NCI-H1105 treated with DMSO at 0.1 percent for 48 hours (cell line): ENCODE measurements at places on chromosomes 11 and 22.

- no peak for DNase-seq
These were observed 2.6 kb upstream of the OR51B6 start for GRCh38 chr11:5348551-5349194.

DNA sequence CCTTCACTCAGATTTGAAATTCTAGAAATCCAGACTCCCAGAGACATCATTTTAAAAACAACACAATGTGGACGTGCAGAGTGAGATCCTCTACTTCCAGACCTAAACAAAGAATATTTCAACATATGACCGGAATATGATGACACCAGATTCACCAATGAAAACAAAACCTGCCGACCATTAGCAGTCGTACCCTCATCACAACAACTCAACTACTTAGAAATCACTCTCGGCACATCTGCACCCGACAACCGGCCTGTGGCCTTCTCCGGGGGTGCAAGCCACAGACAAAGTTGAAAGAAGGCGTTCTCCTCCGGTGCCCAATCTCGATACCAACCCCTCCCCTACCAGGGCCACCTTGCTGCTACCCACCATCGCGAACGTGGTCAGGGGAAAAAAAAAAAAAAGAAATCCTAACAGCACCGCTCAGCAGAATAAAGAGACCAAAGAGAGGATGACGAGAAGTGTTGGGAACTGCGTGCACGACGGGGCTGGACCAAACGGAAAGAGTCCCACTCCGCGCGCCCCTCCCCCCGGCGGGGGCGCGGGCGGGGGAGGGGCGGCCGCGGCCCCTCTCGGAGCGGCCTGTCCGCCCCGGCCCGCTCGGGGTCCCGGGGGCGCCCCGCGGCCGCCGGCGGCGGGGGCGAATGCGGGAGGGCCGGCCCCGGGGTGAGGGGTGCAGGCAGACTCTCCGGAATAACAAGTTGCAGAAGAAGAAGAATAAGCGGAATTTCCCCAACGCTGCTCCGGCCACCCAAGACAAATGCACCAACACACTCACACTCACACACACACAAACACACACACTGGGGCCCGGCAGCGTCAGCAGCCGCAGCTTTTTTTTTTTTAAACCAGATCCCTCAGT, 1.7 kb downstream of the PHF21A start:
- DNase-seq, result peak; percentile 45

GRCh38 chr22:50060441-50061140, 2.5 kb upstream of the TTLL8 start:
- no peak for DNase-seq

DNA sequence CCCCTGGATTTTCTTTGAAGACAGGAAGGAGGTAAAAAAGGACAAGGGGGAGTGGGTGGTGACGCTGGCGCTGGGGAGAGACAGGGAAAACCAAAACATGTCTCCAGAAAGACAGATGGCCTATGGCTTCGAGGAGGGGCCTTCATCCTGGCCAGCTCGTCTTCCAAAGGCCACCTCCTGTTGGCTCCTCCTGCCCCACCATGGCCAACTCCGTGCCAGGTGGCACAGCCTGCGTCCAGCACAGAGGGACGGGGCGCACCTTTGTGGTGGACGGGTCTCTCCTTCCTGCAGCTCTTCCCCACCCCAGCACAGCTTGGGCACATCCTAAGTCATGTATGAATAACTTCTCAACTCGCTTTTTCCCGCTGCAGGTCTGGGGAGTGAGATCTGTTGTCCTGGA, 22.7 kb downstream of the IGSF9B start:
- no peak for DNase-seq

- peak; percentile 68 for DNase-seq
These were observed 88.1 kb downstream of the MED15 start for GRCh38 chr22:20595461-20595860.

DNA sequence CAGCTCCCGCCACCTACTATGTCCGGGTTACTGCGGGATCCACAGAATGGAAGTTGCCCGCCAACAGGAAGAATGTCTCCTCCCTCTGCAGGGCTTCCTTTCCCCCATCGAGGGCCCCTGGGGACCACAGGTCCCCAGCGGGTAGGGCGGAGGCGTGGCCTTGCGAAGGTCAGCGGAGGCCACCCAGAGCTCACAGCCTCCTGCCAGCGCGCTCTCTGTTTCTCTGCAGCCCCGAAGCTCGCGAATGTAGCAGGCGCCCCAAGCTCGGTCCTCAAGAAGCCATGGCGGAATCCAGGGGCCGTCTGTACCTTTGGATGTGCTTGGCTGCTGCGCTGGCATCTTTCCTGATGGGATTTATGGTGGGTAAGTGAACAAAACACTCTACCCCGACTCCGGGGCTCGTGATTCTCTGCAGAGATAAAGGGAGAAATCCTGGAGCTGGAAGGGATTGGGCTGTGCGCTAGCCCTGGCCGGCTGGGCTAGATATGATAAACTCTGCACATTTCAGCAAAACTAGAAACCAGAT, at the start of gene NAALAD2:
Gene NAALAD2, plus strand, starts transcription at position 186 of the 526 bp plus-strand sequence. Its CDS starts 96 bp downstream, at position 282.
- no peak for DNase-seq

DNA sequence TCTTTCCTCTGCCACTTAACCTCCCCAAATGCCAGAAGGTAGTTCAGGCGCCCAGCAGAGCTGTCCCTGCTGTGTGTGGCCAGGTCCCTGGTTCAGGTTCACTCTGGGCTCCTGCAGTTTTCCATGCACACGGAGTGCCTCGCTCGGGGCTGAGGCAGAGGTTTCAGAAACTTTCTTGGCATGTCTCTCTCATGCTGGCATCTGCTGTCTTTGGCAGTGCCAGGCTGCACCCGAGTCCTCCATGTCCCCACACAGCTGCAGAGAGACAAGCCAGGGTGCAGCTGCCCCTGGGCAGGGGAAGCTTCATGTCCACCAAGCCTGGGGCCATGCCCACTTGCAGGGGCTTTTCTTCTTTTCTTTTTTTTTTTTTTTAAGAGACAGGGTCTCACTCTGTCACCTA, 7.0 kb upstream of the NEFH start:
- no peak for DNase-seq

DNA sequence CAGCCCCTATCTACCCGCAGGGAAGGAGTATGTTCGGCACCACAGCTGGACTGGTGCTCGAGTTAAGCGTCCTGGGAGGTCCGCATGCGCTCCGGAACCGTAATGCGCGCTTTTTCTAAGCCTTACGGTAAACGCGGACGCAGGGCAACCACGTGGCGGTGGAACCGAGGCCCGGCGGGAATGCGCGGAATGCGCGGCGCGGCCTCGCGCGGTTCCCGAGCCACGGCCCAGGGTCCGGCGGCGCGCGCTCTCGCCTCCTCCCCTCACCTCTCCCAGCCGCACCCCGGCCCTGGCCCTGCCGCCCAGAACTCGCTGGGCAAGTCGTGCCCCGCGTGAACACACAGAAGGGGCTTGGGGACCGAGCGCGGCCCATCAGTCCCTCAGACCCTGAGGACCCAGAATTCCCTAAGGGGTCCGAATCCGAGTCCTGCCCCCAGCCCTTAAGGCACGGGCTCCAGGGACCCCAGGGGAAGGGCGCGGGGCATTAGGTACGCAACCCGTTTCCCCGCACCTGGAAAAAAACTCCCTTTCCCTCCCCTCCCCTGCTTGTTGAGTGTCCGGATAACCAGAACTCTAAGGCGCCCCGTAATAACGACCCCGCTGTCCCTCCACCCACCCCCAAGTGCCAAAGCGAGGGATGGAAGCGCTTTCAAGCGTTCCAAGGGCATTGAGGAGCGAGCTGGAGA, 4.3 kb upstream of the CCND1 start:
- no peak for DNase-seq

DNA sequence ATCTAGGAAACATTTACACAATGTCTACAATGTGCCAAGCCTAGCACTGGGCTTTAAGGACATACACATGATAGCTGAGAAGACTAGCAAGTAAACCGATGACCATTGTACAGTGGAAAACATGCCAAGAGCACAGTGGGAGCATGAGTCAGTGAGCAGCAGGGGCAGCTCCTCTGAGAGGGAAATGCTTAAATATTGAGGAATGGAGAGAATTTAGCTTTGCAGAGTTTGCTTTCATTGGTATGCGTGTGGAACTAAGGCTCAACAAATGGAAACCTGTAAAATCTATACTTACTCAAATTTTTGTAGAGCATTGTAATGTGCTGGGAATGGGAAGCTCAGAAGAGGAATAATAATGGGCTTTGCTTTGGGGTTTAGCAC, 282.3 kb downstream of the ST3GAL4 start:
- no peak for DNase-seq

- DNase-seq, result peak; percentile 17
These were observed 16.3 kb downstream of the CRYBB2 start for GRCh38 chr22:25235547-25236290.
